Right lung (tissue), 10 donors: ENCODE measurements at places on chromosomes 5 and 9. TPM values are rescaled to one million over a fixed set of nuclear protein-coding genes. Genes with fewer than 3 reads are reported as not detected.

GRCh38 chr9:18202924-18203323 is 271.0 kb upstream of the ADAMTSL1 start:
- DNase-seq, result no peak

GRCh38 chr5:122751293-122751782 is 23.5 kb upstream of the SNX2 start:
- no peak for DNase-seq

DNA sequence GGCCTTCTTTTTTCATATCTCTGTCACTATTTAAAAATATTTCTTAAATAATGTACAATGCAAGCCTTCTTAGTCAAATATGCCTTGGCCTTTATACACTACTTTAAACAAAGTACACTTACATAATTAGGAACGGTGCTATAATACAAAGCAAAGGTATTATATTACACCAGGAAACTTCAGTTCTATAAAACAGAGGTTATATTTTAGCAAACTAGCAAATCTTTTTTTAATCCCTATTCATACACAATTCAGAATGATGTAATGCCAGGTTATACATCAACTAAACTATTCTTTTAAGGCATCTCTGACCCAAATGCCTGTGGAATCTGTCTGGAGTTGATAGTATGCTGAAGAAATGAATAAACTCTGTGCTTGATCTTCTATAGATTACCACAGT is 10.7 kb upstream of the LURAP1L start:
- no peak for DNase-seq

GRCh38 chr5:98231089-98231488 is 542.4 kb upstream of the RGMB start:
- DNase-seq, result no peak

- DNase-seq, result no peak
These were observed 157.2 kb upstream of the PHYKPL start for GRCh38 chr5:178389796-178390195.

- DNase-seq, result no peak
These were observed 141.1 kb upstream of the SLC12A2 start for GRCh38 chr5:127942246-127943060.

CRB2 gene
- polyA plus RNA-seq, result 0.31 TPM

LCN1 gene
- not detected for polyA plus RNA-seq

RAI14 gene
- polyA plus RNA-seq, result 53.9 TPM

IFNB1 gene
- polyA plus RNA-seq, result not detected

SLC34A3 gene
- polyA plus RNA-seq, result 1.9 TPM

DNA sequence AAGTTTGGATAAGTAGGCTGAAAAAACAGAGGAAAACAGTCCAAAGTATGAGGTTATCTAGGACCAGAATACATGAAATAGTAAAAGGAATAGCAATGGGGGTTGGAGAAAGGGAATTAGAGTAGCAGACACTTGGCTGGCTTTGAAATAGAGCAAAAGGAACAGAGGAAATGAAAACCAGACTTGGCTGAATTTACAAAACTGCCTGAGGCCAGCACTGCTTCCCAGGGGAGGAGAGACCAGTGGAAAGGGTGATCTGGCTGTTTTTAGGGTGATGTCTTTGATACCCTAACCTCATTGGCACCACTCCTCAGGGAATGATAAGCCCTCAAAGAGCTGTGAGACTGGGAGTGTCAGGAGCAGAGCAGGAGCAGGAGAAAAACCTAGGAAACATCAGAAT is 413.4 kb upstream of the SLC30A5 start:
- no peak for DNase-seq

GRCh38 chr5:147391781-147392180 is 118.1 kb downstream of the DPYSL3 start:
- no peak for DNase-seq

- no peak for DNase-seq
These were observed 295.7 kb downstream of the KCNN2 start for GRCh38 chr5:114657342-114658130.

DNA sequence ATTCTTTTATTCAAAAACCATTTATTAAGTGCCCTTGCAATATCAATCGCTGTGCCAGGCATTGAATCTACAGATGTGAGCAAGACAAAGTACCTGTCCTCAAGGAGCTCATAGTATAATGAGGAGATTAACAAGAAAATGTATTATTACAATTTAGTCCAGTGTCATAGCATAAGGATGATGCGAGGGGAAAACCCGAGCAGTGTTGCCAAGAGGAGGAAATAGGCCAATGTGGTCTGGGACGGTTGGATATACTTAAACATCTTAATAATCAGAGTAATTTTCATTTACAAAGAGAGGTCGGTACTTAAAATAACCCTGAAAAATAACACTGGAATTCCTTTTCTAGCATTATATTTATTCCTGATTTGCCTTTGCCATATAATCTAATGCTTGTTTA is 18.5 kb downstream of the CD274 start:
- DNase-seq, result no peak

GRCh38 chr5:139443831-139444453 is 4.6 kb upstream of the DNAJC18 start:
- no peak for DNase-seq

DNA sequence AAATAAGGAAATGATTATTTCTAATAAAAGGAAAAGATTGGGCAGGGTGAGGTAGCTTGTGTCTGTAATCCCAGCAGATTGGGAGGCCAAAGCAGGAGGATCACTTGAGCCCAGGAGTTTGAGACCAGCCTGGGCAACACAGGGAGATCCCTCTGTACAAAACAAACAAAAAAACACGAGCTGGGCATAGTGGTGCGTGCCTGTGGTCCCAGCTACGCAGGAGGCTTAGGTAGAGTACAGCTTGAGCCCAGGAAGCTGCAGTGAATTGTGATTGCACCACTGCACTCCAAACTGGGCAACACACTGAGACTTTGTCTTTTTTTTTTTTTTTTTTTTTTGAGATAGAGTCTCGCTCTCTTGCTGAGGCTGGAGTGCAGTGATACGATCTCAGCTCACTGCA is 18.8 kb downstream of the GDA start:
- DNase-seq, result no peak

GRCh38 chr5:173875189-173875588 is 13.0 kb upstream of the CPEB4 start:
- no peak for DNase-seq

- DNase-seq, result no peak
These were observed 70.2 kb downstream of the ANKRD33B start for GRCh38 chr5:10634050-10634449.

DNA sequence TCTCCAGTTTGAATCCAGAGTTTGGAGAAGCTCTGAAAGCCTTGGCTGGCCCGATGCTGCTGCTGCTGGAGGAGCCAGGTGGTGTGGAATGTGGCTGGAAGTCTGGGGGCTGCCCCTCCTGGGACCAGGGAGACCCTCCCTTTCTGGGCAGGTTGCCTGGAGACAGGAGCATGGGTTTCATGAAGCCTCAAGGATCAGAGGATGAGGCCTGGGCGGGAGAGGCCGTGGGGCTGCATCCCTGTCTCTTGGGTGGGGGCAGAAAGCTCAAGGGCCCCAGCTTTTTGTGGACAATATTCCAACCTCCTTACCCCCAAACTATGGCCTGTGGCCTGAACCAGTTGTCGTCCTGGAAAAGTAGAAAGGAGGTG is 10.1 kb downstream of the FGF18 start:
- no peak for DNase-seq

- no peak for DNase-seq
These were observed 1026.7 kb upstream of the DMAC1 start for GRCh38 chr9:8826281-8826680.

- DNase-seq, result peak; percentile 36
These were observed 1.4 kb downstream of the PCDH1 start for GRCh38 chr5:141876628-141877355.

DNA sequence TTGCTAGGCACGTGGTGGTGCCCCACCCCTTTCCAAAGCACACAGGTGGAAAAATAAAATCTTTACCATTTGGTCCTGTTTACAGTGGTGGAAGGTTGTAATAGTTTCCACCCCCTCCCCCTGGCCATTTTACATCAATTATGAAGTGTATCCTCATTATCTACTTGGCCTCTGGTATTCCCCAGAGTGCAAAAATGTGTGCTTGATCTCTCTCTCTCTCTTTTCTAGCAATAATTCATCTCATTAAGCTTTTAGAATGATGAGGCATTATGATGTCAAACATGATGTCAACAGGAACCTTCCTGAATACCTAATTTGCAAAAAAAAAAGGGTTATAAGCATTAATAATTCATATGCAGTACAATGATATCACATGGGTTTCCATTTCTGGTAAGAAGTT is 3.1 kb downstream of the PDE8B start:
- no peak for DNase-seq

- DNase-seq, result no peak
These were observed 150.5 kb downstream of the TLE1 start for GRCh38 chr9:81538890-81539289.

DNA sequence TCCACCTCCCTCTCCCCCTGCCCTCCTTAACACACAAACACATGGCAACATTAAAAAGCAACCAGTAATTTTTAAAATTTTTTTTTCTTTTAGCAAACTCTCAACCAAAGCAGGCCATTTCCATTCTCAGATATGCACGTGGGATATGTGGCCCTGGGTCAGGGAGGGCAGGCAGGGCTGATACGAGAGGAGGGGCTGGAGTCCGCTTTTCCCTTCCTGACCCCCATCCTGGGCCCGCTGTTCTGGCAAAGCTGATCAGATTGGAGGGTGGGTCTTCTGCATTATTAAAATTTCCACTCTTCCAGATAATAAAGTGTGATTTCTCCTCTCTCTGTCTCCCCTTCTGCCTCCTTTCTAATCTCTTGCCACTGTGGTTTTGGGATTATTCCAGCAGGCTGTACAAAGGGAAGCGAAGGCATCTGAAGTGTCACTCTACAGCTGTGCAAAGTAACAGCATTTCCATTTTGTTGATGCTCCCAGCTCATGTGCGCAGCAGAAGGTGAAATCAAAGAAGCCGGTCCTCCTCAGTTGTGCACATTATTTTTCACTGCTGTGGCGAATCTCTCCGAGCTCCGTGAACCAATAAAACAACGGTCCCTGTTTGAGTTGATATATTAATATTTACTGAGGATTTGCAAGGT is 12.0 kb downstream of the IRX1 start:
- DNase-seq, result no peak

FCN2 gene
- polyA plus RNA-seq, result 0.14 TPM

DNA sequence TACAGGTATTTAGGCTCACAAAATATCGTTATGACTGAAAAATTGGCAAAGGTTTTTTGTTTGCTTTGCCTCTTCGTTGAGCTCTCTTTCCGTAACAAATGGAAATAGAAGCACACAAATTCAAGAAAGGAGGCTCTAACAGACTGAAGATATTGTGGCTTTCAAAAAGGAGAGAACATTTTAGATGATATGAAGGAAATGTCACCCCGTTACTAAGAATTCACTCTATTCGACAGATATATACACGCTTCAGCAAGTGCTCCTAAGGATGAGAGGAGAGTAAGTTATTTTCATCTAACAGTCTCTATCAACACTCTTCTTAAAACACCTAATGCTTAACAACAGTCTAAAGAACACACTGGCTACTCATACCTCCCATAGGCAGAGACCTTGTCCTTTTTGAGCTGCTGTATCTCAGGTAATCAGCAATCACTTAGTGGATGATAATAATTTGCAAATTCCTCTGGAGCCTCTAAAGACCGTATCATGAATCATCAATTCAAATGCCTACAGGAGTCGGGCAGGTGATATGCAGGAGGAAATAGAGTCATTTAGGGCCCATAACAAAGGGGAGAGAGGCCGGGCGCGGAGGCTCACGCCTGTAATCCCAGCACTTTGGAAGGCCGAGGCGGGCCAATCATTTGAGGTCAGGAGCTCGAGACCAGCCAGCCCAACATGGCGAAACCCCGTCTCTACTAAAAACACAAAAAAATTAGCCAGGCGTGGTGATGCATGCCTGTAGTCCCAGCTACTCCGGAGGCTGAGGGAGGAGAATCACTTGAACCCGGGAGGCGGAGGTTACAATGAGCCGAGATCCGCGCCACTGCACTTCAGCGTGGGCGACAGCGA is 1.4 kb upstream of the HSDL2 start:
- no peak for DNase-seq

- no peak for DNase-seq
These were observed 120.2 kb downstream of the STARD4 start for GRCh38 chr5:111392181-111392580.

PCSK5 gene
- 6.1 TPM for polyA plus RNA-seq

HNRNPA0 gene
- polyA plus RNA-seq, result 73.1 TPM

GRCh38 chr9:113219969-113220368 is 1.1 kb downstream of the FKBP15 start:
- DNase-seq, result no peak

DNA sequence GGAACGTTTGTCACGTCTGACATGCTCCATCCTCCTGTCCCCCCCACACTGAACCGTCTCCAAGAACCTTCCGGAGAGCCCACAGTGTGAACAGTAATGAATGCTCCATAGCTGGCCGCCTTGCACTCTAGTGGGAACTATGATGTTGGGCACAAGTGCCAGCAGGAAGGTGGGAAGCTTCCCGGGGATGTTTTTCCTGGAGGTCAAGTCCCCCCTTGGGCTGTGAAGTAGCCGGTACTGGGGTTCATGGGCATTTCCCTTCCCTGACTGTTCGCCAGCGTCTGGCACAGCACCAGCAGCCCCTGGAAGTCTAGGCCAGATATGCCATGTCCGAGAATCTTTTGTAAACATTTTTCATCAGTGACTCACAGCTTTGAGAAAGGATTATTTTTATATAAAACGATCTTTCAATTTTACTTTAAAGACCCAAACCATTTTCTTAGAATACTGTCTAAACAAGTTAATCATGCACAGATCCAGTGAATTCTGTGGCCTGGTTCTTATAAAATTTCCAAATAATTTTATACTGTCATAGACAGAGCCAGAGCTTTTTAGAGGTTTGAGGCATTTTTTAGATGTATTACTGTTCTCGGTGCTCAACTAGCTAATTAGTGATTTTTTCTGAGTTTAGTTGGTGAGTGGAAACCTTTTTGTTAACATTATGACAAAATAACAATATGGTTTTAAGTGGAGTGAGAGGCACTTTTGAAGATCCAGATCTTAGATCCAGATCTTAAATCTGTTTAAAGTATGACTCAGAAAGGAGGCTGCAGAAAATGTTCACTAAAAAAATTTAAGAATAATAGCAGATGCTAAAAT is 11.6 kb downstream of the ABL1 start:
- DNase-seq, result no peak

- no peak for DNase-seq
These were observed 67.1 kb downstream of the SIL1 start for GRCh38 chr5:139131062-139131461.
